Renal cortex interstitium (tissue), 15 donors: ENCODE measurements at places on chromosomes 2 and 18.

- DNase-seq = no peak
Observed at GRCh38 chr2:189639007-189639609, 22.2 kb upstream of the ASNSD1 start.

DNA sequence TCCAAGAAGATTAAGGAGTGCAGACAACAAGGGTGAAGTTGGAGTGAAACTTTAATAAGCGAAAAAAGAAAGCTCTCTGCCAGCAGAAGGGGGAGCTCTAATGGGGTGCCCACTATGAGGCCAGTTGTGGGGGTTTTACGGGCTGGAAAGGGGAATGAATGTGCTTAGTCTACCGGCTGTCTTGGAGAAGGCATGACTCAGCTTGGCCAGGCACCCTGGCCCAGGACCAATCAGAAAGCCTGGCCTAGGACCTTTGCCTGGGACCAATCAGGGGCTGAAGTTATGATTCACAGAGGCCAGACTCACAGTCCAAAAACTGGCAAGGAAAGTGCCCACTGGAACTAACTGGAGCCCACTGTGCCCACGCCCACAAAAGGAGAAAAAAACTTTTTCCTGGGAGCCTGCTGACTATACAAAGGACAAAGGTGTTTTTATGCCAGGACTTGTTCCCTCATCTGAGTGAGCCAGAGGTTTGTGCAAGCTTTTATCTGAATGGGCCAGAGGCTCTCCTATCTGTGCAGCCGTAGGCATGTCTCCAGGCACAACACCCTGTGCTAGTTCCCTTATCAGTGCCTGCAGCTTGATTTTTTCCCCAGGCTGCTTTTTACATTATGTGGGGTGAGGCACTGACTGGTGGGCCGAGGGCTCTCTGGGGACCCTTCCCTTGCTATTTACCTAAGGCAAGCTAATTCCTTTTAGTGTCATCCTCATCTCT lies 18.6 kb downstream of the CMPK2 start:
- no peak for DNase-seq

DNA sequence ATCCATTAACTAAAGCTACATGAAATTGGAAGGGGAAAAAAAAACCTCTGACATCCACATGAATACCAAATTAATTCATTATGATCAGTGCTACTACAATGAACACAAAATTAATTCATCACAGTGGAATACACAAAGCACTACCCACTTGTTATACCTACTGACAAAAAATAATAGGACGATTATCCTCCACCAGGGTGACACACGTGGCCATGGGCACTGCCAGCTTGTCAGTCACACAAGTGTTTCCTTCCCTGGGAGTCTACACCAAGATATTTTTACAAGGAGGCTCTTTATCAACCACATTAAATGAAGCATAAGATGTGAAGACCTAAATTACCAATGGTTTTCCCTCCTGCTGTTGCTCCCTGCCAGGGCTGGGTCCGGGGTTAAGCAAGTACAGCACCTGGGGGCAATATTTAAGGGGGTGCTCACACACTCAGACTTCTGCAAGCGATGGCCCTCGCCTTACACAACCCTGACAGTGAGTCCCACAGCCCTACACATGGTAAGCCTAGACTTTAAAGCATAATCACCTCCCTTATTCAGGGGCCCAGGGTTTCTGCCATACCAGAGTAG lies 90.1 kb downstream of the TCF4 start:
- DNase-seq = no peak

- DNase-seq = no peak
Observed at GRCh38 chr18:27412556-27412955, 227.4 kb upstream of the CHST9 start.

- no peak for DNase-seq
Observed at GRCh38 chr2:167908786-167909185, 338.6 kb downstream of the STK39 start.

- no peak for DNase-seq
Observed at GRCh38 chr18:66867653-66868052, 263.8 kb upstream of the CDH19 start.

GRCh38 chr18:39692367-39693015 lies 2126.9 kb upstream of the CELF4 start:
- DNase-seq = peak; percentile 25

- no peak for DNase-seq
Observed at GRCh38 chr2:128714851-128715312, 396.2 kb upstream of the HS6ST1 start.
